GM10248 (cell line): ENCODE measurements at places on chromosomes 7 and 10.

GRCh38 chr7:66330961-66331360 is 125.8 kb downstream of the TPST1 start:
- no peak for DNase-seq

GRCh38 chr7:134710511-134710853 is 63.8 kb downstream of the BPGM start:
- no peak for DNase-seq

GRCh38 chr7:130971297-130971696 is 237.3 kb upstream of the KLF14 start:
- no peak for DNase-seq

GRCh38 chr10:396107-396506 is 260.9 kb downstream of the ZMYND11 start:
- DNase-seq, result no peak

DNA sequence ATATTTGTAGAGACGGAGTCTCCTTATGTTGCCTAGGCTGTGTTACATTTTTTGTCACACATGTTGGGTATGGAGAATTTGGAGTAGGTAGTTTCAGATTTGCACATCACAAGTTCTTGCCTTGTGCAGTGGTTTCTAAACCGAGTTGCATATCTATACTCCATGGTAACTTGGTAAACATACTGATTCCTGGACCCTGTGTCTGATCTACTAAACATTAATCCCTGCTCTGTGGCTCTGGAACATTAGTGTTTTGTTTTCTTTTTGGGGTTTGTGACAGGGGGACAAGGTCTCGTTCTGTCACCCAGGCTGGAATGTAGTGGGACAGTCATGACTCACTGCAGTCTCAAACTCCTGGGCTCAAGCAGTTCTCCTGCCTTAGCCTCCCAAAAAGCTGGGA is 24.7 kb downstream of the AUTS2 start:
- no peak for DNase-seq

DNA sequence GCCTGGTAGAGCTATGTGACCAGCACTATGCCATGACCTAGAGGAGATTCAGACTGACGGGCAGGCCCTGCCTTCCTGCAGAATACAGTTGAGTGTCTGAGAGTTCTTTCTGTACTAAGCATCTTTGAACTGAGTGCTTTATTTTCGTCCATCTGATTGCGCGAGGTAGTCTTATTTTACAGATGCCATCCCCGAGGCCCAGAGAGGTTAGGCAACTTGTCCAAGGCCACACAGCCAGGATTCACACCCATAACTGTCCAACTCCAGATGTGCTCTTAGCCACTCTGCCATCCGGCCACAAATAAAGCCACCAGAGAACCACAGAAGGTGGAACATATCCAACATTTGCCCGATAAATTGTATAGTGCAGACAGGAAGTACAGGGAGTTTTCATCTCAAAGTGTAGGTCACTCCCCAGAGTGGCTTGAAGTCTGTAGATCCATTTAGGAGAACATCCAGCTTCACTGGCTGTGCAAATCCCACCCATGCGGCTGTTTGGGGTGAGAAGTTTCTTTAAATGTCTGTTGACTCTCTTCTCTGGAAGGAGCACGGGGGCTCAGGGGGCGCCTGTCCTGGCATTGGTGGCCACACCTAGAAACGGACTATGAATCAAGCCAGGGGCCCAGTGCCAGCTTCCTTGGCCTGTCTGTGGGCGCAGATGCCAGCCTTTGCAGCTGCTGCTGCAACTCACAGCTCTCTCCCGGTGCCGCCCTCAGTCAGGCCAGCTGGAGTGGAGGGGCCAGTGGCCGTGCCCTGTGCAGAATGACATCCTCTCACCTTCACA is 11.1 kb downstream of the CHST3 start:
- no peak for DNase-seq

DNA sequence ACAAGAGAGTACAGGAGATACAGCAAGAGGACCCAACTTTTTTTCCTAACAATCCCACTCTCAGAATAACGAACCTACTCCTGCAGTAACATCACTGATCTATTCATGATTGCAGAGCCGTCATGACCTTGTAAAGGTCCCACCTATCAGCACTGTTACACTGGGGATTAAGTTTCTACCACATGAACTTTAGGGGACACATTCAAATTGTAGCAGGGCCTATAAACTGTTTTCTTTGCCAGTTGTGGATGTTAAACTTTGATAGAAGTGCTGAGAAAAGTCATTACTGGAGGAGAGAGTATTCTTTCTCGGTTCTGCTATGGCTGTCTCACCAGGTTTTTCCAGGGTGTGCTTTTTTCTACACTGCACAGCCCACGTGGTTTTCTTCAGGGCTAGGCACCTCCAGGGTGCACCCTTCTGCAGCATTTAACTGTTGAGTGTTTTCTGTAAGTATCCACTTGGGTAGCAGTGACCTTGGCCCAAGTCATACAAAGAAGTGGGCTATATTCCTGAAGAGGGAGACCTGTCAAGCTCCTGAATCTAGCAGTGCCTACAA is 131.6 kb upstream of the AHR start:
- DNase-seq, result peak; percentile 13

- DNase-seq, result peak; percentile 32
These were observed 140.9 kb downstream of the ADCYAP1R1 start for GRCh38 chr7:31192986-31193385.

- no peak for DNase-seq
These were observed 222.0 kb upstream of the ZMIZ1 start for GRCh38 chr10:78846760-78847159.
